ENCODE measurements at places on chromosomes 2 and 18.

GRCh38 chr2:133431289-133431688 lies 137.0 kb downstream of the NCKAP5 start:
- DNase-seq = no peak

DNA sequence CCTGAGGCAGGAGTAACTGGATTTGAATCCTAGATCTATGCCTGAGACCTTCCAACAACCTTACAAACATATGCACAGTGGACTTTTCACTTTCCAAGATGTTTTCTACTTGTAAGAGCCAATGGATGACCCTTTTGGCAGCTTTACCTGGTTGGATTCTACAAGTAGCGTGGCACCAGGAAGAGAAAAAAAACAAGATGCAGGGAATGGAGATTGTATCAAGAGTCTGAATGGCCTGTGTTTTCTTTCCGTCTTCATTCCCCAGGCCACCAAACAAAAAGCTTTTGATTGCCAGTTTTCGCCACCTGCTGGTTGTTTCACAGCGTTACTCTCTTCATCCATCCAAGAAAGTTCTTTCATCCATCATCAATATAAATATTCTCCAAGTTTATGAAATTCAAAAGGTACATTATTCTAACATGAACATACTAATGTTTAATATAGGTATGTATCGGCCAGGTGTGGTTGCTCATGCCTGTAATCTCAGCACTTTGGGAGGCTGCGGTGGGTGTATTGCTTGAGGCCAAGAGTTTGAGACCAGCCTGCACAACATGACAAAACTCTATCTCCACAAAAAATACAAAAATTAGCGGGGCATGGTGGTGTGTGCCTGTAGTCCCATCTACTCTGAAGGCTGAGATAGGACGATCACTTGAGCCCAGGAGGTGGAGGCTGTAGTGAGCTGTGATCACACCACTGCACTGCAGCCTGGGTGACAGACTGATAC lies 3.5 kb upstream of the BCL2 start:
- peak; percentile 42 for DNase-seq

DNA sequence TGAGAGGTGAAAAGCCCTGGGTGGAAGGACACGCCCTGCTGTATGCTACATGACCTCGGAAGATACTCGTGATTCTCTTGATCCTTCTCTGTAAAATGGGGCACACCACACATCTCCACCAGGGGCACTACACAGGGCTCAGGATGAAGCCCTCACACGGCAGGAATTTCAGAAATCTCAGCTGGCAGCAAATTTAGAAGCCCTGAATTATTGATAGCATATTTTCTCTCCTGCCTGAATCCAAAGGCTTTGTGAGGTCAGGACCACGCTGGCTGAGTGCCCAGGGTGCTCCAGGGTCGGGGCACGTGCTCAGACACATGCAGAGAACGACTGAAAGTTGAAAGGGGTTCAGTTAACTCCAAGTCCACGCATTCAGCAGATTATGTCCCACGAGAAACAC lies 42.1 kb upstream of the GALR1 start:
- peak; percentile 27 for DNase-seq

- peak; percentile 37 for DNase-seq
Observed at GRCh38 chr2:231297108-231297908, 98.2 kb upstream of the B3GNT7 start.

DNA sequence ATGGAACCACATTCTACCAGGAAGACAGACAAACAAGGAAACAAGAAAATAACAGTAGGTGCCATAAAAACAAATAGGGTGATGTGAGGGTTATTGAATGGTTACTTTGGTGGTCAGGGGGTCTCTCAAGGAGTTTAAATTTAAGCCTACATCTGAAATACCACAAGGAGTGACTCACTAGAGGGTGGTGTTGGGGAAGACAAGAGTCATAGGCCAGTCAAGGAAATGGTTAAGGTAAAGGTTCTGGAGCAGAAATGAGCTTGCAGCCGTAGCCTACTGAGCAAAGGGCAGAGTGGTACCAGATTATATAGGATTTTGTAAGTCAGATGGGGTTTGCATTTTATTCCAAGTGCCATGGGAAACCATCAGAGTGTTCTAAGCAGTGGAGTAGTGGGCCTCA lies 135.6 kb upstream of the DAPL1 start:
- no peak for DNase-seq

- DNase-seq = no peak
Observed at GRCh38 chr2:26173776-26174482, 1.0 kb downstream of the GAREM2 start.

DNA sequence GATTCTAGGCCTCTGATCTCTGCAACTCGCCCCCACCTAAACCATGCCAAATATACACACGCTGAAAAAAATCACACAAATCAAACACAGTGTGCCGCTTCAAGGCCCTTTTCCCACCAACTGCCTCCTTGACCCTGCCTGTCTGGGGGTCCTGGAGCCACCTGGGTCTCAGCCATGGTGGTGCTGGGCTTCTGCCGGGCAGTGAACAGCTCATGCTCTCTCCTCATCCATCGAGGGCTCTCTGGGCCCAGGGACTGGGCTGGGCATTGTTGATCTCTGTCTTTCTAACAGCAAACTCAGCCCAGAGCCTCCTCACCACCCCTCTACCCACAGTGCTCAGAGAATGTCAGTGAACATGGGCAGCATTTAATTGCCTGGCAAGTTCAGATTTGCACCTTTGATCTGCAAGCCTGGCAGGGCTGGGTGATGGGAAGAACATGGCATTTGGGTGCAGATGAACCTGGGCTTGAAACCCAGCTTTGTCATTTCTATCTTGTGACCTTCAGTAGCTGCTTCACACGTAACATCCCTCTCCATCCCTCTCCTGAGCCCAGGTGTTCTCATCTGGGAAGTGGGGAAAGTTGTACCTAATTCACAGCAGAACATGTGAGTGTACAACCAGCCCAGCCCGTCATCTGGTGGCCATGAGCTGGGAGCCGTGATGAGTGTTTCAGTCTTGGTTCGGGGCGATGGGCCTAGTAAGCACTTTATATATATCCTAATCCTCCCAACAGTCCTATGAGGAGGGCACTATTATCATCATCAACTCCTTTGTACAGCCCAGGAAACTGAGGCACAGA lies 46.1 kb downstream of the SDC1 start:
- DNase-seq = no peak

- no peak for DNase-seq
Observed at GRCh38 chr2:217828336-217828735, 174.5 kb downstream of the TNS1 start.

Measured in AG04450 (cell line).